D341Med (cell line): ENCODE measurements at places on chromosomes 2 and 18.

GRCh38 chr2:85794038-85794441 lies 40.2 kb downstream of the ATOH8 start:
- no peak for DNase-seq

- DNase-seq: peak; percentile 2
Measured at GRCh38 chr2:239788576-239789098, 236.5 kb downstream of the NDUFA10 start.

GRCh38 chr2:100485396-100485795 lies 15.1 kb downstream of the NMS start:
- DNase-seq: no peak

GRCh38 chr18:77110400-77110799 lies 22.2 kb downstream of the MBP start:
- DNase-seq: no peak

- no peak for DNase-seq
Measured at GRCh38 chr2:31014516-31014915, 123.7 kb downstream of the GALNT14 start.
